Camera-type eye (tissue), 1 donor: ENCODE measurements at places on chromosomes 3 and 15. TPM values are rescaled to one million over a fixed set of nuclear protein-coding genes. Genes with fewer than 3 reads are reported as not detected.

MUSTN1 gene
- 12.0 TPM for total RNA-seq

HRG gene
- not detected for total RNA-seq

PLOD2 gene
- total RNA-seq, result 77.2 TPM

PLA2G4E gene
- 0.16 TPM for total RNA-seq

DIS3L gene
- 48.4 TPM for total RNA-seq

FRMD5 gene
- 25.5 TPM for total RNA-seq

ROBO1 gene
- 90.7 TPM for total RNA-seq

ONECUT1 gene
- total RNA-seq, result 21.3 TPM

BCL2A1 gene
- 1.5 TPM for total RNA-seq
